LNCaP clone FGC (cell line): ENCODE measurements at places on chromosomes 13 and 19.
A peak's percentile ranks its signal among the peaks of the same experiment; 100 is the strongest.

GRCh38 chr19:19304186-19304965 is 15.9 kb downstream of the SUGP1 start:
- no peak for DNase-seq

GRCh38 chr19:45352471-45352870 is 11.9 kb downstream of the KLC3 start:
- no peak for DNase-seq

DNA sequence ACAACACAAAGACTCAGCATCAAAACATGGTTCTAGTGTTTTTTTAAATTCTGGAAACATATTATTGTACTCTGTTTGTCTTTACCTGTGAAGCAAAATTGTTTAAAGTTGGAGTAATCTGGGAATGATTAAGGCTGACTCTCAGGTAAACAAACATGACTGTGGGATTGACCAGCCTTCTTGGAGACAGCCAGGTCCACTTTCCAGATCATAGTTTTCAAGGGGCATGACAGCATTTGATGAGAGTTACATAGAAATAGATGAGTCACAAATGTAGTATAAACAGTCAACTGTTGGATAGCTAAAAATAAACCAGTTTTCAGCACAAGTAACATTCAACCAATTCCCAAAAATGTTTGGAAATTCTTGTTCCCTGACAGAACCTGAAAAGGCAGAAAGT is 1680.9 kb downstream of the OLFM4 start:
- DNase-seq = no peak

GRCh38 chr13:99363391-99363790 is 56.2 kb upstream of the GPR183 start:
- DNase-seq = no peak

GRCh38 chr19:56253737-56254136 is 18.8 kb upstream of the EDDM13 start:
- peak; percentile 60 for DNase-seq

- no peak for DNase-seq
Observed at GRCh38 chr19:1245494-1246264, 2.7 kb upstream of the MIDN start.

- DNase-seq = no peak
Observed at GRCh38 chr13:45851171-45851921, at the start of gene SIAH3. Gene SIAH3, minus strand, starts transcription at chr13:45851753. Its CDS starts 124 bp downstream, at chr13:45851629.

DNA sequence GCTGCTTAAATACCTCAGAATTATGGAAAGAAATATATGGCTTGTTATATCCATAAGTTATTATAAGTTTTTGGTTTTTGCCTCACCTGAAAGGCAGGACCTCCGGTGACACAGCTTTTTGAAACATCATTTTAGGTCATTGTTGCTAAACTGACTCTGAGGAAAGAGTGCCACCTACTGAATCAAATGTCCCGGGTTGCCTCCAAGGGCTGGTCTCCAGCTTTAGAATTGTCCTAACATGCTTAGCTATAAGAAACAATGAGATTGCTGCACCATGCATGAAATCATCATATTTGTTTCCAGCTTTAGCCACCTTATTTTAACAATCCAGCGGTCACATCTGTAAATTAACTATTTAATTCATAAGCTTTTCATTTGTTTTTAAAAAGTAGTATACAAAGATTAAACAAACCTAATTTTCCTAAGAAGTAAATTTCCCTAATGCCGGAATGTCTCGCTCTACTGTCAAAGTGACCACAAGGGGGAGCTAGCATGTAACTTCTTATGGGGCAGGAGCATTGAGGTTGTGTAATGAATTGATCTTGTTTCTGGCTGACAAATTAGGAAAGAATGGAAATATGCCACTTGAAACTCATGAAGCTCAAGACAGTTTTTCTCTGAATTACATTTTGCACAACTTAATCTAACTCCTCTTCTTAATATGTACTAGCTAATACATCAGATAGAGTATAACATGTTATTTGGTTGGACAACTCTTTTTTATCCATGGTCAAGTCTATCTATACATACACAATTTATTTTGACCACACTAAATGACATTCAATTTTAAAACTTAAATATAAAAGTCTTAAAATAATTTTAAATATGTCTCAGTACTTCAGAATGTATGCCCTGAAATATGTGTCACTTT is 6.7 kb upstream of the PCDH17 start:
- DNase-seq = no peak

DNA sequence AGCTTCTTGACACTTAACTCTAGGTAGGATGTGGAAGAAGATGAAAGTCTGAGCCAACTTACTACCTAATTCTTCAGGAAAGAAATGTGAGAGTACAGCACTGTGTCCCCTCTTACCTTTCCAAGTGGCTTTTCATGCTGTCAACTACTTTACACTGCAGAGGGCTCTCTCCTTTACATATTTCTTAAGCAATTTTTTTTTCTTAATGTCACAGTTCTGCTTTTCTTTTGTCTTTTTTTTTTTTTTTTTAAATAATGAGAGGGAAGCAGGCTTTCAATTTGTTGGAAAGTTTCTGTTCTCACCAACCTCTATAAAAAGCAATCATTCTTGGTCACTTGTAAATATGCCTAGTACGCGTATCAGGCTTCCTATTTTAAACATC is 212.7 kb upstream of the MIR17HG start:
- no peak for DNase-seq

- no peak for DNase-seq
Observed at GRCh38 chr13:88196106-88196505, 524.9 kb downstream of the SLITRK5 start.

DNA sequence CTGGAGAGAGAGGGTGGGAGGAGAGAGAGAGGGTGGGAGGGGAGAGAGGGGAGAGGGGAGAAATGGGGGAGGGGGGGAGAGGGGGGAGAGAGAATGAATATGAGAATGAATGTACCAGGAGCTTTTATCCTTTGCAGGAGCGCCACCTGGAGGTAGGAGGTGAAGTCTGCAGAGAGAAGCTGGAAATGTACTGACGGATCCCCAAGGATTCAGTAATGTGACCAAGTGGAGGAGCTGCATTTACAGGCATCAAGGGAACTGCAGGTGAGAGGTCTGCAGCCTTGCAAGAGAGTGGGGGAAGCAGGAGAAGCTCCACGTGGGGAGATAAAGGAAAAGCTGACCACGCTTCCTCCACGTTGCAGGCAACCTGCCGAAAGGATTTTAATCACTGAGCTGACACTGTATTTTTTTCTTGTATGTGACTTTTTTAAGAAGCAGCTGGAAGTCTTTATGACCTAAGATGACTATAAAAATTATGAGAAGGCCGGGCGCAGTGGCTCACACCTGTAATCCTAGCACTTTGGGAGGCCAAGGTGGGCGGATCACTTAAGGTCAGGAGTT is 33.7 kb downstream of the VSTM1 start:
- peak; percentile 37 for DNase-seq

DNA sequence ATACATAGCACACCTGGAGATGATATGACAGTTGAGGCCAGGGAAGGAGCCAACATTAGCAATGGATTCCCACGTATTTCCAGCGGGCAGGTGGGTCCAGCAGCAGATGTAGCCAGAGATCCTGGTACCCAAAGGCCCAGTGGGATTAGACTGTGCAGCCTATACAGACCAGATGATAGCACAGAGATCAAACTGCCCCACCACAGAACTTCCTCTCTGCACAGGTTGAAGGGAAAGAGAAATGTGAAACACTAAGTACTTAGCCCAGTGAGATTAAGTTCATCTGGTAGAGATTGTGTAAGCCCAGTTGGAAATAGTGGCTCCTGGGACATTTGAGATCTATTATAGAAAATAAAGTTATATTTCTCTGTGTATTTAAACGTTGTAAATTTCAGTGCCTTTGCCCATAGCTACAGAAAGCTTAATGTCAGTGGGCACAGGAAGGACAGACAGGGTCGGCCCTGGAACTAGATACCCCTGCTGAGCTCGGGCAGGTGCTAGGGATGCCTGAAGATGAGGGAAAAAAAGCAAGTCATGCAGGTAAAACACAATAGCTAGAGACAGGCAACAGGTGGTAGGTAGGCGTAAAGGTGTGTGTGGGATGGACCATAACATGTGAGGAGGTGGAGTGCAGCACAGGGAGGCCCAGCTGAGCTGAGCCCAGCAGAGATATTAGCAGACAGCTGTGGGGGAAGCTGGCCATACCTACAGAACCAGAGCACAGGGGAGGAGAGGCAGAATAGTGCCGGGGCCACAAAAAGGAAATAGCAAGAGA is 27.3 kb upstream of the SPATA13 start:
- no peak for DNase-seq

DNA sequence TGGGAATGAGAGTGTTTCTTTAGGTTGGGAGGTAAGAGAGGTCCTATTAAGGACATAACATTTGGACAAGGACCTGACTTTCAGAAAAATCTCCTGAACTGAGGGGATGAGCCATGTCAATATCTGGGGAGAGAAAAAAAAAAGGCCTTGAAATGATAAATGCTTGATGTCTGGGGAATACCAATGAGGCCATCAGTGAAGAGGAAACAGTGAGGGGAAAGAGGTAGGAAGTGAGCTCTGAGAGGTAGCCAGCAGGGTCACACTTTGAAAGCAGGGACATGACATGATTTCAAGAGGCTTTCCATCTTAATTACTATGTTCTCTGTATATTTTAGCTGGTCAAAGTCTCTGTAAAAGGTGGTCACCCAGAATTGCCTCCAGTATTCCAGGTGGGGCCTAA is 9.9 kb upstream of the UBE2L5 start:
- DNase-seq = no peak

- DNase-seq = no peak
Observed at GRCh38 chr19:30091456-30091855, 149.4 kb downstream of the URI1 start.

DNA sequence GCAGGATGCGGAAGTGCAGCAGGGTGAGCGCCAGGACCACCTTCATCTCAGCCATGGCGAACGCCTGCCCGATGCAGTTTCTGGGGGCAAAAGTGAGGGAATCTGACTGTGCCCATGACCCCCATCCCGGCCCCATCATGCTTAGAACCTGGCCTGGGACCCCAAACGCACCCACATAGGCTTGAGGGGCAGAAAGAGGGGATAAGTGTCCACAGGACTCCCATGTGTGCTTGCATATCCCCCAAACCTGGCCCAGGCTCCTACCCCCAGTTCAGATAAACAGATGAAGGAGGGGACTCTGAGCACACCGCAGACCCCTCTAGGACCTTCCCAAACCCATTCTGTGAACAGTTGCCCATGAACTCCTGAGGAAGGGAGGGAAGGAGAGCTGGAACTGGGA is 16.0 kb upstream of the CYP4F2 start:
- no peak for DNase-seq

DNA sequence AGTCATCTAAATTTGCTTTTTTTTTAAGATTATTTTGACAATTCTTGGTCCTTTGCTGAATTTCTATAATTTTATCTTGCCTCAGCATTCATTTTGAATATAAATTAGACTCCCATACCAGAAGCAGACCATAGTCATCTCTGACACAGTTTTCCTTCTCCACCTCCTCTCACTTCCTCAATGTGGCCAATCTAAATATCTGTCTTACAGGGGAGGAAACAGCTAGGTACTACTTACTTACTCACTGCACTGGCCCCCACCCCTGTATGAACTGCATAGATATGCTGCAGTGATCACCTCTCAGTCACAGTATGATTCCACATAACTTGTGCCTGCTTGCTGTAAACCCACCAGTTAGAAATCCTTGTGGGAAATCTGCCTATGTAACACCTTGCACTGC is 665.6 kb downstream of the FGF9 start:
- DNase-seq = no peak

GRCh38 chr19:2070436-2070827 is 19.4 kb upstream of the MKNK2 start:
- no peak for DNase-seq

- peak; percentile 79 for DNase-seq
Observed at GRCh38 chr13:51523082-51523518, 61.2 kb upstream of the WDFY2 start.

DNA sequence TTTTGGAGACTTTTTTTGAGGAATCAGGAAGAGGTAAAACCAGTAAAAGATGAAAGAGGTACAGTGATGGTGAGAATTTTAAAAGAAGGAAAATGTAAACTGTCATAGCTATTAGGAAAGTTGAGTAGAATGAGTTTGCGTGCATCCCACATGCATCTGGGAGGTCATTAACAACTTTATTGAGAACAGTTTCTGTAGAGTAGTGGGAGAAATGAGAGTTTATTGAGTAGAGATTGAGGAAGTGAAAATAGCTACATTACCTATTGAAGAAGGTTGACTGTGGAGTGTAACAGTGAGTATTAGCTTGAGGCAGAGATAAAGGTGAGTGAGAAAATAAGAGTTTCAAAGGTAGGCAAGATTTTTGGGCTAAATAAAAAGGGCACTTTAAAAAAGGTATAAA is 38.7 kb downstream of the BRCA2 start:
- DNase-seq = no peak

DNA sequence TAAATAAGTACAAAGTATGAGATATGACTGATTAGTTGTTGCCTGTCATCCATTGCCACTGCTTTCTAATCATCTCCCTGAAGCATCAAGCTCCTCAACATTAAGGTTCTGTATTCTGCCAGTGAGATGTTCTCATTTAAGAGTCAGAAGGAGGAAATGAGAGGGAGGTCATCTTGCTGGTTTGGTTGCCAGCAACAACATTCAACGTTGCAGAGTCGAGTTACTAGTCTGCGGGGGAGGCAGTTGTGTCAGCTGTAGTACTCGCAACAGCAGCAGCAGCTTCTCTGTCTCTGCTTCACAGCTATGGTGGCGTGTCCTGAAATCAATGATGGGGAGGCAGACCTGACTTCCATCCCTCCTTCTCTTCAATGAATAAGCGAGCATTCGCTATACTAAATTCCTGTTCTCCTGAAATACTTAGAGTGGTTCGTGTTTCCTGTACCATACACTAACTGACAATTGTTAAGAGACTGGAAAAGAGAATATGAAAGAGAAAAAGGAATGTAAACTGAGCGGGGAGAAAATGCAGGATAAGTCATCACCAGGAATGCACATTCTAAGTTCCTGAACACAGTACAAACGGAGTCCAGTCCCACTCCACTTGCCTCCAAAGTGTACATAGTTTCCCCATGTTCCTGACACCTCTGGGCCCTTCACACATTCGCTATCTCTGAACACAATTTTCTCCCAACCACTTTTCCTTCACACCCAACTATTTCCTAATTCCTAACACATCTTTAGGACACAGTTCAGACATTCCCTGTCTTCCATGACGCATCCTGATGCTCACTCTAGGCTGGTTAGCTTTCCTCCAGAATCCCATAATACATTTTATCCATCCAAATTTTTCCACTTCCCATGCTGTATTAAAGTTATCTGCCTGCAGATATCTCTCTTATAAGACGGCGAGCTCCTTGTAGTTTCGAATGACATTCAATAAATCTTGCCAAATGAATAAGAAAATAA is 263.0 kb downstream of the KLF12 start:
- DNase-seq = no peak

GRCh38 chr13:73479351-73479750 is 420.5 kb downstream of the KLF5 start:
- no peak for DNase-seq

- DNase-seq = no peak
Observed at GRCh38 chr19:12112701-12113100, 27.4 kb downstream of the ZNF20 start.

DNA sequence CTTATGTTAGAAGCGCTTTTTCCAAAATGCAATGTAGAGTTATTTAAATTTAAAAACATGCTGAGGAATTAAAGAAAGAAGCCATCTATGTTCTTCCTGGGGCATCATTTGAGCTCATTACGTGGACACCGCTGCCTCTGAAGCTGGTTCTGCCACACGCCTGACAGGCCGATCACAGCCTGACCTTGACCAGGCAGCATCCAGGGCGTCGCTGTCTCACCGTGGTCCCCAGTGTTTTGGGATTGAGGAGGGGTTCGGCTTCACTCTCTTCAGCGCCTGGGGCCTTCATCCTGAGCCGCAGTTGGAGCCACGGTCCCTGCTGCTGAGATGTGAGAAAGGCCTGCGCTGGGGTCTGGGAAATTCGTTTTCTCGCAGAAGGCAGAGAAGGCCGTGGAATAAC is 64.0 kb downstream of the ATP11A start:
- DNase-seq = no peak
